ENCODE measurements at places on chromosomes 16 and 17.
A peak's percentile ranks its signal among the peaks of the same experiment; 100 is the strongest.

DNA sequence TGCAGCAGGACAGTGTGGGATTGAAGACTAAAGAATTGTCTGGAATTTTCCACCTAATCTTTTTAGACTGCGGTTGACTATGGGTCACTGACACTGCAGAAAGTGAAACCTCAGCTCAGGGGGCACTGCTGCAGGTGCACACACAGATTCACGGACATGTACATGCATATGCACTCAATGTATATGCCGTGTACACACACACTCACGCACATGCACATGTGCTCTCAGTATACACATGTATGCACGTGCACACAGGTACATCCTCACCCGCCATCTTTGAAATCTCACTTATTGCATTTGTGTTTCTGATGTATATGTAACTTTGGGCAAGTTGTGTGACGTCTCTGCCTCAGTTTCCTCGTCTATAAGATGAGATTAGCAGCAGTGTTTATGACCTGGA, 27.3 kb downstream of the CMIP start:
- DNase-seq: no peak

DNA sequence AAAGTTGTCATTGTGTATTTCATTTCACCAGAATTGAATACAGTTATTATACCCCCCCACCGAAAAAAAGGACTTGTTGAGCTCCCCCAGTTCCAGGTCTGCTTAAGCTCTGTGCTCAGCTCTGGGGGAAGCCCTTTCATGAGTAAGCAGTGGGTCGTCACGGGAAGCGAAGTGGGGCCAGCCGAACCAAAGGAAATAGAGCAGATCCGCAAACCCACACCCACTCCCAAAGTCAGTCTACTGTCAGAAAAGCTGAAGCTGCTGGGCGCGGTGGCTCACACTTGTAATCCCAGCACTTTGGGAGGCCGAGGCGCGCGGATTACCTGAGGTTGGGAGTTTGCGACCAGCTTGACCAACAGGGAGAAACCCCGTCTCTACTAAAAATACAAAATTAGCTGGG, 50.1 kb downstream of the PECAM1 start:
- DNase-seq: no peak

GRCh38 chr16:81456523-81457325, 12.1 kb downstream of the CMIP start:
- DNase-seq: no peak

GRCh38 chr16:47858333-47858982, 297.3 kb downstream of the ABCC12 start:
- no peak for DNase-seq

DNA sequence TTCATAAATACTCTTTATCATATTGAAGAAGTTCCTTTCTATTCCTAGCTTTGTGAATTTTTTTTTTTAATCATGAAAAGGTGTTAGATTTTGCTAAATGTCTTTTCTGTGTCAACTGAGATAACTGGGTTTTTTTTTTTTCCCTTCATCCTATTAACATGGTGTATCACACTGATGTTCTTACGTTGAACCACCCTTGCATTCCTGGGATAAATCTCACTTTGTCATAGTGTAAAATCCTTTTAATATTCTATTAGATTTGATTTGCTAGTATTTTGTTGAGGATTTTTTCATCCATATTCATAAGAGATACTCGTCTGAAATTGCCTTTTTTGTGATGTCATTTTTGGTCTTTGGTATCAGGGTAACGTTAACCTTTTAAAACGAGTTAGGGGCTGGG, 49.2 kb downstream of the CHCT1 start:
- no peak for DNase-seq

DNA sequence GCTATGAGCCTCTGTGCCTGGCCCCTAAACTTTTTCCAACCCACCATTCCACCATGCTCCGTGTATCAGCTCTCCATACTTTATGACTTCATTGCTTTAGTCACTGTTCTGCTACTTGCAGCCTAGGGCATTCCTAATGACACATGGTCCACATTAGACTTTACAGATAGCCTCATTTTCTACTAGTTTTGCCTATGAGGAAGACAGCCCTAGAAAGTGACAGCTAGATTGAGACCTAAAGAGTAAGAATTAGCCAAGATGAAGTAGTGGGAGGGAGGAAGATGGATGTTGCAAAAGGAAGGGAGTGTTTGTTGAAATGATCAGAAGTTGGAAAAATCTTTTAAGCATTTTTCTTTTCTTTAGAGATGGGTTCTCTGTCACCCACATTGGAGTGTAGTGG, 11.0 kb downstream of the C16orf54 start:
- no peak for DNase-seq

DNA sequence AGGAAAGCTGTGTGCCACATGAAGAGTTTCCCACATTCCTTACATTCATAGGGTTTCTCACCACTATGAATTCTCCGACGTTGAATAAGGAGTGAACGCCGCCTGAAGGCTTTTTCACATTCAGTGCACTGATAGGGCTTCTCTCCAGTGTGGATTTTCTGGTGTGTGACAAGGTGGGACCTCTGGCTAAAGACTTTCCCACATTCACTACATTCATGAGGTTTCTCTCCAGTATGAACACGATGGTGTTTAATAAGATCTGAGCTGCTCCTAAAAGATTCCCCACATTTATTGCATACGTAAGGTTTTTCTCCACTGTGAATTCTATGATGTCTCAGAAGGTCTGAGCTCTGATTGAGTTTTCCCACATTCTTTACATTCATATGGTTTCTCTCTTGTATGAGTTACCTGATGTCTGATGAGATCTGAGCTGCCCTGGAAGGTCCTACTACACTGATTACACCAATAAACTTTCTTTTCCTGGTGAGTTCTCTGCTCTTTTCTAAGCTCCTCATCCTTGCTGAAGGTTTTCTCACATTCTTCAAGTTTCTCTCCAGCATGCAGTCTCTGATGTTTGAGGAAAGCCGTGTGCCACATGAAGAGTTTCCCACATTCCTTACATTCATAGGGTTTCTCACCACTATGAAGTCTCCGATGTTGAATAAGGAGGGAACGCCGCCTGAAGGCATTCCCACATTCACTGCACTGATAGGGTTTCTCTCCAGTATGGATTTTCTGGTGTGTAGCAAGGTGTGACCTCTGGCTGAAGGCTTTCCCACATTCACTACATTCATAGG, 10.0 kb downstream of the ZNF594 start:
- DNase-seq: no peak

DNA sequence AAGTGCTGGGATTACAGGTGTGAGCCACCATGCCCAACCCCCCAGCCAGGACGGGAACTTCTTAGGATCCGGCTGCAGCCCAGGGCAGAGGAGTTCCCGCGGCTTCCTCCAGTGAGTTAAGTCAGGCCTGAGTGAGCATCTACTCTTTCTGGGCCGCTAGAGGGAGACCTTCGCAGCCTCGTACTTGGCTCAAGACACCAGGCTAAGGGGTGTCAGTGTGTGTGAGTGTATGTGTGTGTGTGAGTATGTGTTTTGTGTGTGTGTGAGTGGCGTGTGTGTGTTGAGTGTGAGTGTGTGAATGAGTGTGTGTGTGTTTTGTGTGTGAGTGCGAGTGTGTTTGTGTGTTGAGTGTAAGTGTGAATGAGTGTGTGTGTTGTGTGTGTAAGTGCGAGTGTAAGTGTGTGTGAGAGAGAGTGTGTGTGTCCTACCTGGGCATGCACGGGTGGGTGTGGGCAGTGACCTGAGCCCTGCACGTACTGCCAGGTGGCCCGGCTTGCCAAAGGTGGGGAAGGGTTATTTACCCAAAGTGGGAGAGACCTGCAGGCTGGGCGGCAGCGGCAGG, 58.5 kb downstream of the TMEM235 start:
- peak; percentile 93 for DNase-seq

- no peak for DNase-seq
Measured at GRCh38 chr17:1737531-1738291, 5.0 kb upstream of the SERPINF2 start.

GRCh38 chr16:3155972-3156371, 21.1 kb downstream of the ZNF213 start:
- no peak for DNase-seq

DNA sequence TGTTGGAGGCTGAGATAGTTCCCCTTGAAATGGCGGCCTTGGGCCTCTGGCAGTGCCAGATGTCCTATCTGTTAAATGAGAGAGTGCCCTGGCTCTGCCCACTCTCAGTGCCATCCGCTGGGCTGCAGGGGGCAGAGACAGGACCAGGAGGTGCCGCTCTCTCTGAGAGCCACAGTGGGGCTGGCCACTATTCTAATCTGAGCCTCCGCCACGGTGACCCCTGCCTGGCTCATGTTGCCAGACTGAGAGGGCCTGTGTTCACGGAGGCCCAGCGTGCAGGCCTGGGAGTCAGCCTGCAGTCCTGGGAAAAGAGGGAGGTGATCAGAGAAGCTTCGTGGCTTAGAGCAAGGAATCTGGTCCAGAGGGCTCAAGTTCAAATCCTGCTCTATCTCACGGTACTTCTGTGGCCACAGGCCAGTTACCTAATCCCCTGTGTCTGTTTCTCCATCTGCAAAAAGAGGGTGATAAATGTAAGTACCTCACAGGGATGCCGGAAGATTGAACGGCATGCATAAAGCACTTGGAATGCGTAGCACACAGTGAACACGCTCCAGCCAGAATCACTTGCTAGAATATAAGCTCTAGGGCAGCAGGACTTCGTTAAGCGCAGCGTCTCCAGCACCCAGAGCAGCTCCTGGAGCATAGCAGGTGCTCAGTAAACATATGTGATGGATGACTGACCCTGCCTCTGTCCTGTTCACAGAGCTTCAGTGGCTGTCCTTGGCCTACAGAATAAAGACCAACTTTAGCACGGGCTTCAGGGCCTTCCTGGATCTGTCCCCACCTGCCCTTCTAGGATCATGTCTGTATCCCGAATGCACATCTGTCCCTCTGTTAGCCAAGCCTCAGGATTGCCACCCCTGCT, 6.3 kb downstream of the ATP2A3 start:
- no peak for DNase-seq

DNA sequence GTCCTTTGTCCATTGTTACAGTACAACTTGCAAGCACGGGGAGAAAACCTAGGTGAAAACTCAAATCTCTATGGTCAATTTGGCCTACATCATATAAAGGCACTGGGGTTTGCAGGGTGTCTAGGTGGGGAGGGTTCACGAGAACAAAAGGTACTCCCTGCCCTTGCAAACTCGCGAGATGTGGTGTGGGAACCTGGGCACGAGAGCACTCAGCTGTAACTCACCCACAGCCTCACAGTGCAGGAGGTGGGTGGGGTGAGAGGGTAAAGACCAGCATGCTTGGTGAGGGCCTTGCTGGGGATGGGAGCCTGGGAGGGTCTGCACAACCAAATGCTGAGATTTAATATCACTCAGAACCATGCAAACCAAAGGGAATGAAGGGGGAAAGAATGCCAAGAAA, 18.4 kb upstream of the ZNF594 start:
- DNase-seq: no peak

- DNase-seq: no peak
Measured at GRCh38 chr16:17368446-17368845, 102.3 kb downstream of the XYLT1 start.

- DNase-seq: no peak
Measured at GRCh38 chr16:23687034-23687808, 8.5 kb downstream of the PLK1 start.

- no peak for DNase-seq
Measured at GRCh38 chr17:71866095-71866494, 254.7 kb upstream of the SOX9 start.

GRCh38 chr17:37824534-37825485, 80.0 kb upstream of the HNF1B start:
- peak; percentile 81 for DNase-seq

GRCh38 chr16:89880477-89881367, 7.3 kb downstream of the TCF25 start:
- DNase-seq: no peak

DNA sequence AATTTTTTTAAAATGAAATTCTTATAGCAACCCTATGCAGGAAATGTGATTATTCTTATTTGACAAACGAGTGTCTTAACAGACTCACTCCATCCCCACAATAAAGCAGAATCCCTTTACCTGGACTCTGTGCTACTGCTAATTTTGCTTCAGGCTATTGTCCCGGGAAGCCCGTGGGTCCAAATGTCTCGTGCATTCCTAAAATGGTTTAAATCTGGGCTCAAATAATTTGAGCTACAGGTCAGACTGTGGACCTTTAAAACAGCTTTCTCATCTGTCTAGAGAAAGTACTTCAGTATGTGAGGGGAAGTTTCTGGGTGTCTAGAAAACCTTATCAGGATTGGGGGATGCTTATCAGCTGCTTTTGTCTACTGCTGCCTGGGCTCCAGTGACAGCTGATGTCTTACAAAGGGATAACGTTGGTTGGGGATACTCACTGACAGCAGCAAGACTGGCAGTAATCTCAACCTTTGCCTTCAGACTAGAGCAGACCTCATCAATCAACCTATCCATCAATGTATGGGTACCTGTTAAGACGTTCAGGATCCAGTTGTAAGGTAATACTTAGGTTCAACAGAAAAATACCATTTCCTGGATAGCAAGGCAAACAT, 197.9 kb upstream of the CDH11 start:
- no peak for DNase-seq

GRCh38 chr17:36705283-36705795, 104.0 kb downstream of the MRM1 start:
- no peak for DNase-seq

DNA sequence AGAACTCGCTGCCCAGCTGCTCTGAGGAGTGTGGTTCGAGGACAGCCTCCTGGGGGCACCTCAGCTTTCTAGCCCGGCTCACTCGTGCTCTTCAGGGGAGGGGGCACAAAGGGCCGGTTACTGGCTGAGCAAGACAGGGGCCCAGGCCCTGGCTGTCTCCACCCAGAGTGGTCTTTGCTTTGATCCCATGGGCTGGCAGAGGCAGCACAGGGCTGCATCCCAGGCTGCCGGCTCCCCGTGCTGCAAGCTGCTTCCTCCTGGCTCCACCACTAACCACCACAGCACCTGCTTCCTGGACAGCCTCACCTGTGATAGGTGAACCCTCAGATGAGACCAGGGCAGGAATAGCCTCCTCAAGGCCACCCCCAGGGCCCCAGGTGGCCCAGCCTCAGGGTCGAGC, 6.8 kb downstream of the SPPL2C start:
- DNase-seq: no peak

DNA sequence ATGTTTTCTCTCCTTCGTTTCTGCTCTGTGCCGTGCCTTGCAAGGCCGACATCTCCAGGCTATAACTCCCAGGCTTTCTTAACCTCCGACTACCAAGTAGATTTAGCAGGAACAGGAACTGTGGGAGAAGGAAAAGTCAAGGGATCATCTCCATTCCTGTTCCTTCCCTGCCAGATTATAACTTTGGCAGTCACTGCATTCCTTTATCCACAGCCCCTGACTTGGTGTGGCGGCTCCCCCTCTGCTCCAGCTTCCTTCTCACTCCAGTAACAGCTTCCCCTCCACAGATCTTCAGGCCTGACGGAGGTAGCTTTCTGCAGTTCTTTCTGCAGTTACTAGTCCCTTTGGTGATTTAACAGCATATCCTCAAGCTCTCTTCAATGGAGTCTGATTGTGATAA, 234.6 kb upstream of the MON1B start:
- no peak for DNase-seq

GRCh38 chr16:25109643-25110042, 1.9 kb upstream of the LCMT1 start:
- peak; percentile 93 for DNase-seq

- DNase-seq: peak; percentile 53
Measured at GRCh38 chr17:12977008-12977751, 40.6 kb downstream of the ELAC2 start.
